ENCODE measurements at places on chromosomes 3 and 15.

GRCh38 chr15:61459785-61460707 lies 230.9 kb upstream of the RORA start:
- no peak for DNase-seq

GRCh38 chr3:122013448-122013925 lies 8.6 kb downstream of the ILDR1 start:
- DNase-seq: no peak

GRCh38 chr3:155853214-155854140 lies 750 bp downstream of the SLC33A1 start:
- no peak for DNase-seq

DNA sequence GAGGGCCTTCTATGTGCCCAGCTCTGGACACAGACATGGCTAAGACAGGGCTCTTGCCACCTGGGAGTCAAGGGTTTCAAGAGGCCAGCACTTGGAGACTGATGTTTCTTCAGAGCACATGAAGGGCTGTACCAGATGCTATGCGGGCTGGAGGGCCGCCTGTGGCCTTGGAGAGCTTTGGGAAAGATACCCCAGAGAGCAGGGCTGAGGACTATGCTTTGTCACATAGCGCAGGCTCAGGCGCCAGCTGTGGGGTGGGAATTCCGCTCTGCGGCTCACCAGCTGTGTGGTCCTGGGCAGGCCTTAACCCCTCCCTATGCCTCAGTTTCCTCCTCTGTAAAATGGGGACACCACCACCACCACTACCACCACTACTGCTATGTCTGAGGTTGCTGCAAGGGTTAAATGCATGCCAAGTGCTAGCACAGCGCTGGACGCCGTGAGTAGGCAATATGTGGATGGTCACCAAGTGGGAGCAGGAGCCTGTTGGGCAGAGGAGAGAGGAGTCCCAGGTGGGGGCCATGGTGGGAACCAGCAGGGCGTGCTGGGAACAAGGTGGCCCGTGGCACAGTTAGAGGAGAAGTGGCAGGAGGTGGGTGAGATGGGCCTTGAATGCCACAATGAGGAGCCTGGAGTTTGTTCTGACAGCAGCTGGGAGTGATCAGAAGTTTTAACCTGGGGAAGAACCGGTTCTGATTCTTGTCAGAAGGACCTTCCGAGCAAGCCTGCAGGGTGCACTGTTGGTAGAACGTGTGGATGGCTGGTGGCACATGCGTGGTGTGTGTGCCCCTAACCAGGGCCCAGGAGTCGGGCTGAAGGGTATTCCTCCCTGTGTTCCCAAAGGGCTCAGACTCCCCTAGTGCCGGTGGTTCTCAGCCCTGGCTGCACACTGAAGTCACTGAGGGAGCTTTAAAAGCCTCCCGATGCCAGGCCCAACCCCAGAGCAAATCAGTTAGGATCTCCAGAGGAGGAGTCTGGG lies 41.7 kb downstream of the FEM1B start:
- DNase-seq: no peak

DNA sequence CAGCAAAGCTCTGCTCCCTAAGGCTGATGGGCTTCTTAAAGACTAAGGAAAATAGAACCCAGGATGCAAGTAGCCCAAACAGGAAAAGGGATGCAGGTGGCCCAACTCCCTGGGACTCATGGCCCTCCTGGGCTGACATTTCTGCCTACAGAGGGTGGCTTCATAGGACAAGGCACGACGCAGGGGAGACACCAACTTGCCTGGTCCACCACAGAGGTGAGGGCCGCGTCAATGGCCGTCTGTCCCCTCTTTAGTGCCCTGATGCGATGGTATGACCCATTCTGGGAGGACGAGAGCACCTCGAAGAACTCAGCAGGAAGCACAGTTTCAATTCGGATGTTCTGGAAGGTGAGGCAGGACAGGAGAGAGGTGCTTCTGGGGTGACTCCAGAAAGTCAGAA lies 44.0 kb downstream of the NUP210 start:
- no peak for DNase-seq

DNA sequence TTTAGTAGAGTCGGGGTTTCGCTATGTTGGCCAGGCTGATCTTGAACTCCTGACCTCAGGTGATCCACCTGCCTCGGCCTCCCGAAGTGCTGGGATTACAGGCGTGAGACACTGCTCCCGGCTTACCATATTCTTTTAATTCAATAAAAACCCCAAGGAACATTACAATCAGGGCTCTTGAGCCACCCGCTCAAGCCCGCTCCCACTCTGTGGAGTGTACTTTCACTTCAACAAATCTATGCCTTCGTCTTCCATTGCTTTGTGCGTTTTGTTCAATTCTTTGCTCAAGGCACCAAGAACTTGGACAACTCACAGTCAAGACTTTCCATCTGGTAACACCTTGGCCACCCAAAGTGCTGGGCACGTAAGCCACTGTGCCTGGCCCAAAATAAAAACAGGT lies 63.0 kb upstream of the PPIB start:
- no peak for DNase-seq

GRCh38 chr3:114794894-114795630 lies 352.0 kb downstream of the ZBTB20 start:
- no peak for DNase-seq

DNA sequence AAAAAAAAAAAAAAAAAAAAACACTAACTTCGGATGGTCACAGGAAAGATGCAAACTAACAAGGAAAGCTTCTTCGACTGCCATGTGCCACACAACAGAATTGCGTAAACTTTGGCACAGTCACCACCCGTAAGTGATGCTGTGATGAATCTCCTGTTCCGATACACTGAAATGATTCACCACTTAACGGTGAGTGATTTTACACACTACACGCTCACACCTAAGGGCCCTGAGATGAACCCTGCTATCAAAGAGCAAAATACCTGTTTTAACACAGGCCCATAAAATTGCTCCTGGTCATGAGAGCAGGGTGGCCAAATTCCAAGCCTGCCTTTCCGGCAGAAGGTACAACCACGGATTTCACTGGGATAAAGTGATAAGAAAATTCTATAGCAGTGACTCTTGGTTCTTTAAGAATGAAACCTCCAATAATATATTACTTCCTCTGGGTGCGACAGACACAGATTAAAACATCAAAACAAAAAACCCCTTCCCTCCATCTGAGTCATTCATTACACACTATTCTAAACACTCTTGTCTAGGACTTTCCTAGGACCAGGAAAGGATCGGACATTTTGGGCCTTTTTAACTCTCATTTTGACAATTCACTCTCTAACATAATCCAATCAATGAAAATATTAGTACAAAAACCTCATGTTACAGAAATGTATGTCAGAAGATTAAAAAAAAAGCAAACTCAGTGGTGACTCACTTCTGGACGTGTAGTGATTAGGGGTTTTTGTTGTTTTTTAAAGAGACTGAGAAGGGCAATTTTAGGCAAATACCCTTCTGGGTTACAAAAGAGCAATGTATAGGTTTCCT lies 28.3 kb downstream of the LRIG1 start:
- DNase-seq: peak; percentile 20

GRCh38 chr3:13588993-13589392 lies 40.1 kb downstream of the FBLN2 start:
- no peak for DNase-seq

DNA sequence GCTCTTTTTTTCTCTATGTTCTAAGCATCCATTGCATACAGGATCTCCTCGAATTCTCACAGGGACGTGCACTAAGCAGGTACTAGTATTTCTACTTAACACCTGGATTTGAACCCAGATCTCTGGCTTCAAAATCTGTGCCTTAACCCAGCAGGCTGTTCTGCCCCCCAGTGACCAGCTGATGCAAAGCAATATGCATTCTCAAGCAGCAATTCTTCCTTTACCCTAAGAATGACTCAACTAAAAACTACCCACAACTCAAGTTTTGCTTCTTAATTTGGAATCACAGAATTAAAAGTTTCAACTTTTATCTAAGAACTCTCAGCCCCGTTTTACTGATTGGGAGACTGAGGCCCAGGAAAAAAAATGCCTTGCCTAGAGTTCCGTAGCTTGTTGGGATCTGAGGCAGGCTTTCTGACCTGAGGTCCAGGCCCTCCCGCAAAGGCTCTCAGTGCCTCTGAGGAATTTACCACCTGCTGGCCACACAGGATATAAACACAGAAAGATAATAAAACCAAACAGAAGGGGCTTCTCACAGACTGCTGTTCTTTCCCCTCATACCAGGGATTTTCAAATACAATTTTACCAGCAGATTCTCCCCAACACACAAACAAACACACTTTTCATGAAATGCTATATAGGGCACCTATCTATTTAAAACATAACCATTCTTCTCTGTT lies 115.4 kb upstream of the RAD18 start:
- no peak for DNase-seq

- DNase-seq: no peak
Observed at GRCh38 chr15:49606594-49606993, 14.0 kb downstream of the FAM227B start.

DNA sequence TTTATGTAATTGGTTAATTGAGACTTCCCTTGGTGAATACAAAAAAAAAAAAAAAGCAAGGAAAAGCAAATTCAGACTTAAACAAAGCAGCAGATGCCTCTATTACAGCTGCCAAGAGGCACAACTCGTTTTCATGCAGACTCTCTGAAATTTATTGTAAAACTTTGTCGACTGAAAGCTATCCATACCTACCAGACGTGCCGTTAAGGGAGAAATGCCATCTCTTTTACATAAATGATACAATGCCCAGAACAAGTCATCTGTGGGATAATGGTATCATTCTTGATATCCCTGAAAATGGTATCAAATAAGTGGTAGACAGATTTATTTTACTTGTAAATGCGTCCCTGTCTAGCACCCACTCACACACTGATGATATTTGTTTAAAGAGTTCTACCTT lies 724.2 kb downstream of the NSUN3 start:
- DNase-seq: no peak

DNA sequence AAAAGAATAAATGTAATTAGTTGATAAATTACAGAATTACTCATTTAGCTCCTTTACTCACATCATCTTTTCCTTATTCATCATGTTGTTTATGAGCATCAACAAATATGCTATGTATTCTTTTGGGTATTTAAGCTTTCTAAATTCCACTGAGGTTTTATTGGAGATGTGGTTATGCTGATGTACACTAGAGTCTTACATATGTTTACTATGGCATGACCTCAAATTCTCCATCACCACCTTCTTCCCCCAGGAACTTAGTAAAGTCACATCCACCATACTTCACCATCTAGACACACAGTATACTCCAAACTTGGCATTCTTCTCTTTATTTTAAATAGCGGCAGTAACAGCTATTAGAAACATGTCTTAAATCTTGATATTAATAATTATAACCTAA lies 74.1 kb upstream of the MELTF start:
- no peak for DNase-seq

DNA sequence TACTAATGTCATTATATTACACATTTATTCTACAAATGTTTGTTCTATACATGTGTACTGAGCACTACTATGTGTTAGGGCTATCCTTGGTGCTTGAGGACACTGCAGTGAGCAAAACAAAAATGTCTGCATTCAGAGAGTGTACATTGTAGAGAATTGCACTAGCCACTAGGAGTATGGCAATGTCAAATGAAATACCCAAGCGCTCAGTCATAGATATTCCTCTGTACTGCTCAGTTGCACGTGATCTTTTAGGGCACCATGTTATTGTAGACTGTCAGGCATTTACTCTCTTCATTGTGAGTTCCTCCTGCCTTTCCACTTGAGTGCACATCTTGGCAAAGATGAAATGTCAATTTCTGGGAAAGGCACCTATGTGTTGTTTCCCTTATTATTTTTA lies 36.8 kb downstream of the FNDC3B start:
- DNase-seq: no peak

- DNase-seq: no peak
Observed at GRCh38 chr3:54433846-54434245, 311.5 kb downstream of the CACNA2D3 start.

GRCh38 chr3:157453824-157454223 lies 17.2 kb downstream of the PTX3 start:
- no peak for DNase-seq

- no peak for DNase-seq
Observed at GRCh38 chr3:177300039-177300833, 103.0 kb upstream of the TBL1XR1 start.

- no peak for DNase-seq
Observed at GRCh38 chr3:42300778-42301177, 34.8 kb upstream of the CCK start.

GRCh38 chr3:136916223-136916622 lies 41.6 kb upstream of the IL20RB start:
- no peak for DNase-seq

GRCh38 chr3:1613962-1614361 lies 484.7 kb upstream of the CNTN4 start:
- no peak for DNase-seq

DNA sequence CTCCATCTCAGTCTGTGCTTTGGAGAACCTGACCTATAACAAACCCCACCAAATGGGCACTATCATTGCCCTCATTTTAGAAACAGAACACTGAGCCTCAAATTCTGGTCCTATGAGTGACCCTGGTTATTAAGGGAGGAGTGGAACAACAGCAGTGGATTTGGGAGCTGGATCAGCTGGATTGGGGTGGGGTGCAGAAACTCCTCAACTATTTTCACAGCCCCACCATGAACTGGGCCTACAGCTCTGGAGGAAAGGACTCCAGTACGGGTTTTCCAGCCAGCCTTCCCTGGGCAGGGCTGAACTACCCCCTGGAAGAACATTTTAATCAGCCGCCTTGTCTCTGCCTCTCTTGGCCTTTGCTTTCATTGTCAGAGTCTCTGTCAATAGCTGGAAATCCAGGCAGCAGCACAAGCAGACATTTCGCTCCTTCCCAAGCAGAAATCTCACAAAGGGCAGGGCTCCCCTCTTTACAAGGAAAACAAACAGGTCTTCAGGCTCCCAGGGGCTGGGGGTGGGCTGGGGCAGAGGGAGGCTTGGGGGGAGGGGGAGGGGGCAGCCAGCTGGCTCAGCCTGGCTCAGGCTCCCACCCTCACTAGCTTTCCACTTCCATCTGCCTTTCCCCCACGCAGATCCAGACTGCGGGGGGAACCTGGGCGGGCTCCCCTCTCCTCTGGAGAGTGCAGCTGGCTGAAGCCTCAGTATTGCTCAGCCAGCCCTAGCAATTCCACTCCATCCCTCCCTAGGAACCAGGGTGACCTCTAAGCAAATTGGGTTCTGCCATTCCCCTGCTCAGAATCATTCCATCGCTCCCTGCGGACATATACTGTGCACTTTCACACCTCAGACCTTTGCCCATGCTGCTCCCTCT lies 13.7 kb upstream of the TLE3 start:
- DNase-seq: no peak

GRCh38 chr3:148531836-148532235 lies 165.9 kb upstream of the AGTR1 start:
- DNase-seq: no peak

DNA sequence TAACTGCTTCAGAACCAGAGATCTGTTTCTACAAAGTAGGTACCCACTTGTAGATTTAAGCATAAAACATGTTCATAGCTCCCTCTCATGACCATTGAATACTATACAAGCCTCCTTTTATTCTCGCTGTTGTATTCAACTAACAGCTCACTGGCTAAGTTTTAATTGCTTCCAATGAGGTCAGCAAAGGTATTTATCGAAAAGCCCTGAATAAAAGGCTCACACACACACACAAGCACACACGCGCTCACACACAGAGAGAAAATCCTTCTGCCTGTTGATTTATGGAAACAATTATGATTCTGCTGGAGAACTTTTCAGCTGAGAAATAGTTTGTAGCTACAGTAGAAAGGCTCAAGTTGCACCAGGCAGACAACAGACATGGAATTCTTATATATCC lies at the start of gene FGF7:
Gene FGF7, plus strand, starts transcription at position 222 of the 400 bp plus-strand sequence. CDS start 1,056 bp downstream, outside the sequence.
- no peak for DNase-seq

- no peak for DNase-seq
Observed at GRCh38 chr3:10002951-10003350, 16.3 kb upstream of the EMC3 start.

Measured in GM18507 (cell line).